Activated naive CD8-positive, alpha-beta T cell treated with anti-CD3 and anti-CD28 coated beads, Interleukin-2, amount 10 ng/mL, durations not matched to agents 7 days and 5 days (primary cell): ENCODE measurements at places on chromosomes 3 and 15. TPM values are rescaled to one million over a fixed set of nuclear protein-coding genes. Genes with fewer than 3 reads are reported as not detected.
A peak's percentile ranks its signal among the peaks of the same experiment; 100 is the strongest.

- no peak for DNase-seq
Observed at GRCh38 chr15:70412794-70413193, 315.1 kb upstream of the TLE3 start.

DNA sequence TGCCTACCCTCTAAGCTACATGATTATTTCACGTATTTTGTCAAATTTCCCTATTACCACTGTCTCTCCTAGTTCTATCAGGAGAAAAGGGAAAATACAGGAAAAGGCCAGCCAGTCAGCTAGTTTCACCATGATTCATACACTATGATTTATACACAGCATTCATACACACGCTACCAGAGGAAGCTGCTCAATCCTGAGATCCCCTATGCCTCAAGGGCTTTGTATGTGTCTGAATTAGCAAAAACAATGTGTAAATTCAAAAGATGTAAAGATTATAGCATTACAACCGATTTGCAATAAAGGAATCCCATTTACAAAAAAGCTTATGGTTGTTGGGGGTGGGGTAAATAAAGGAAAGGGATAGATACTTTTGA lies 3.1 kb upstream of the ACKR4 start:
- no peak for DNase-seq

The EHD4 gene
- 9.5 TPM for total RNA-seq

DNA sequence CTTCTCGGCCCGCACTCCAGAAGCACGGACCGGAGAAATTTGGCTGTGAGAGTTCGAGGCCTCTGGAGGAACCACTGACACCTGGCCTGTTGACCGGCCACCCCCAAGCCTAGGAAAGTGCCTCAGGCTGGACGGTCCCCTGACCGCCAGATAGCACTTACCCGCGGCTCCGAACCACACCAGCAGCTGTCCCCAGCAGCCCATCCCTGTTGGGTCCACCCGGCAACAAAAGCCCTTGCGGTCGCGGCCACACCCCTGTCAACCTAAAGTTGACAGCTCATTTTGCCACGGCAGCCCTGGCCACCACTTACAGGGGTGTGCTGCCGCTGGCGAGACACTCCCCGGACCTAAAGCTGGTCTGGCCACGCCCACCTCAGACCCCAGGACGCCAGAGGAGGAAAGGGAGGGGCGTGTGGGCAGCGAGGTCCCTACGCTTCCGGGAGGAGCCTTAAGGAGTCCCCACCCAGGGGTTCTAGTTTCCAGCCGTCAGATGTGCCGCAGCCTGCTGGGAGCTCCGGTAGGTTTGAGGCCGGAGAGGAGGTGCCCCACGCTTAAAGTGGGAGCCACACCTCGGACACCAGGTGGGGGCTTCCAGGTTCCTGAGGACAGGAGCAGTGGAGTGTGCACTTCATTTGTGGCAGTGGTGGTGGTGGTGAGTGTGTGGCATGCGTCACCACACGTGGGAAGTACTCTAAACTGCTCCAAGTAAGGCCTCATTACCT lies at the start of gene LTK:
Gene LTK, minus strand, starts transcription at position 322 of the 722 bp plus-strand sequence. Its CDS starts 118 bp downstream, at position 204.
- peak; percentile 47 for DNase-seq

DNA sequence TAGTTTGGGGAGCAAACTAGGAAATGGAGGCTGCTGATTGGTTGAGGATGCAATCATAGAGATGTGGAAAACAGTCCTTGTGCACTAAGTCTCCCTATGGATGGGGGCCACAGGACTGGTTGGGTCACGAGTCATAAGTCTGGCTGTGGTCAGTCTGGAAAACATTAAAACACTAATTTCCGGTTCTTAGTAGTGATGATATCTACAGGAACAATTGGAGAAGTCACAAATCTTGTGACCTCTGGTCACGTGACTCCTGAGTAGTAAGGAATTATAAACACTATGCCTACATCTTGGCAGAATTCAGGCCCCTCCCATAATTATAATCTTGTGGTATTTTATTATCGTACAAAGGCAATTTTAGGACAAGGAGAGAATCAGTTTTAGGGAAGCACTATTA lies 317.3 kb upstream of the ARPP21 start:
- no peak for DNase-seq

The NLGN1 gene
- not detected for total RNA-seq

DNA sequence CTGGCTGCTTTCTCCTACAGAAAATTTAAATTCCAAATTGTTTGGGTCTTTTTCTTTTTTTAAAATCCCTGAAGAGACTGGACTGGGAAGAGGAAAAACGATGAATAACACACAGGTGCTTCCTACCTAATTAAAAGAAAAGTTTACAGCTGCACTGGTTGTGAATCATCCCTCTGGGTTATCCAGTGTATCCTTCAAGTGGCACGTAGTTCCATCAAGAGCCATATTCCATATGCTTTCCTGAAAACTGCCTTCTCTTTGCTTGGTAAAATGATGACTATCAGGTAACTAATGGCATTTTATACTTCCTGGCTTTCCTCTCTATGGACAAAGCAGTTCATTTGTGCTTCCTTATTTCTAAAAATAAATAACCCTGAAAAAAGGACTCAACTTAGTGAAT lies 123.2 kb downstream of the MAGI1 start:
- DNase-seq, result no peak

DNA sequence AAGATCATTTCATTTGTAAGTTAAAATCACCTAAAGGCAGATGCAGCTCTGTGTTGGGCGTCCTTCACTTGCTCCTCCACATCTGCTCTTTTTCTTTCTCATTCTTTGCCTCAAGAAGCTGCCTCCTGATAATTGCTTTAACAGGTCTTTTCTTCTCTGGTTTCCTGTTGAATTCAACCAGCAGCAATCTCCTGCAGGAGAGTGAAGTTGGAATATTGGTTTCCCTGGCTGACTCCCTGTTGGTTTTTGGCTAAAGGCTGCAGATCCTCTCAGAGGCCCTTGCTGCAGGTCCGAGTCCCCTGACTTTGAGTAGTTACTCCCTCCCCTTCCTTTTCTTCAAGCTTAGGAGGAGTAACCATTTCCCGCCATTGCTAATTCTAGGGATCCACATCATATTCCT lies 4.2 kb downstream of the TP63 start:
- DNase-seq, result no peak

The ACTC1 gene
- total RNA-seq, result not detected

- no peak for DNase-seq
Observed at GRCh38 chr3:25831578-25831977, 41.7 kb downstream of the OXSM start.

DNA sequence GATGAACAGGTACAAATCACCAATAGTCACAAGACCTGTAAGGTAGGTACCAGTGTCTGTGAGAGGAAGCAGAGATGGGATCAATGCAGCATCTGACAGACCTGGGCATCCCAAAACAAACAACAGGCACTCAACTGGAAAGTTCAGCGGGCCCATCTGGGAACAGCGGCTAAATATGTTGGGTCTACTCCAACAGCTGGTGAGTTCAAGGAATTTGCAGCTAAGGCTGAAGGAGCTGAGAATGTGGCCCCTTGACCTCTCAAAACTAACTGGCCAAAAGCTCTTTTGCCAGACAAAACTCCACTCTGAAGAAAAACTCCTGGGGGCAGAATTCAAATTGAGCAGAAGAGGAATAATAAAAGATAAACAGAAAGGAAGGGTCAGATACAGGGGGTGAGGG lies 24.4 kb downstream of the AVEN start:
- DNase-seq, result no peak

GRCh38 chr3:141403576-141403975 lies 35.3 kb downstream of the ZBTB38 start:
- no peak for DNase-seq

DNA sequence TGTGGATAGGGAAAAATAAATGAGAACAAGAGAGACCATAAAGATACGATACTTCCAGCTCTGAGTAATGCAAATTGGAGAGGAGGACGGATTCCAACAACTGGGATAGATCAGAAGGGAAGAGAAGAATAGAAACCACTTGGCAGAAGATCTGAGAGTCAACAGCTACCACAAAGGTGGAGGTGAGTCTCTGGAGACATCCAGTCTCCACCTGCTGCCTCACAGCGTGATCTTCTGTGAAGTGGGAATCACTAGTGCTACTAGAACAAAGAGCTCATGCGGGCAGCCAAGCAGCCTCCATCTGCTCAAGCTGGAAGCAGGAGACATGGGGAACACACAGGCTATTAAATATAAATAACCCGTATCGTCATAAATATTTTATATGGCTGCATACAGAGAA lies 558.5 kb upstream of the CFAP20DC start:
- no peak for DNase-seq

The TRAT1 gene
- total RNA-seq, result 56.0 TPM

The AADACL2 gene
- total RNA-seq, result not detected

GRCh38 chr3:3084890-3085289 lies 25.3 kb downstream of the IL5RA start:
- no peak for DNase-seq

DNA sequence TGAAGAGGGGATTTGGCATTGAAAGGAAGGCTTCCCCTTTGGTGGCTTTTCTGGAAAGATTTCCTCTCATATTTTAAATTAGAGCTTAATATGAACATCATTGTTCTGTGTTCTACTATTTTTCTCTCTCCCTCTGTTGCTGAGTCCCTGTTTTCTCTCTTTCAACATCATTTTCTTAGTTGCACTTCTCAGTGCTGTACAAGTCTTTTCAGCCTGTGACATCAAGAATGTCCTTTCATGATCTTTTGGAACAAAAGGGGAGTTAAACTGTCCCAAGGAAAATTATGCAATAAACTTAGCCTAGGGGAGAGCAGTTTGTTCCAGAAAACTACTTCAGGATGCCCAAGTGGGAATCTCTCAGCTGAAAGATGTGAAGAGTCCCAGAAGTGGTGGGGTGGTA lies 325.1 kb downstream of the IL20RB start:
- DNase-seq, result no peak

DNA sequence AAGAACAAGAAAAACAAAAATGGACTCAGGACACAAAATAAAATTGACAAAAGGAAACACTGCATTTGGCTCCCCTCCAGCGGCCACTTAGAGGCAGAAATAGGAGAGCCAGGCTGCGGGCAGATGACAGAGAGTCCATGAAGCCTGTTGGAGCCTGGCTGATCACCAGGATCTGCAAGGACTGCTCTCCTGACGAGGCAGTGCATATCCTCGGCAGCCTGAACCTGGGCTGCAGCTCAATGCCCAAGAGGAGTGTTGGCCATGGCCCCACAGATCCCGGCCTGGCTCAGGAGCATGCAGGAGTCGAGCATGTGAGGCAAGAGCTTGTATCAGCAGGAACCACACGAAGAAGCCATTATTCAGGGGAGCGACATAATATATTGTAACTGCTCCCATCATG lies 199.8 kb downstream of the STT3B start:
- no peak for DNase-seq

- no peak for DNase-seq
Observed at GRCh38 chr15:38684440-38685010, 119.9 kb upstream of the RASGRP1 start.

DNA sequence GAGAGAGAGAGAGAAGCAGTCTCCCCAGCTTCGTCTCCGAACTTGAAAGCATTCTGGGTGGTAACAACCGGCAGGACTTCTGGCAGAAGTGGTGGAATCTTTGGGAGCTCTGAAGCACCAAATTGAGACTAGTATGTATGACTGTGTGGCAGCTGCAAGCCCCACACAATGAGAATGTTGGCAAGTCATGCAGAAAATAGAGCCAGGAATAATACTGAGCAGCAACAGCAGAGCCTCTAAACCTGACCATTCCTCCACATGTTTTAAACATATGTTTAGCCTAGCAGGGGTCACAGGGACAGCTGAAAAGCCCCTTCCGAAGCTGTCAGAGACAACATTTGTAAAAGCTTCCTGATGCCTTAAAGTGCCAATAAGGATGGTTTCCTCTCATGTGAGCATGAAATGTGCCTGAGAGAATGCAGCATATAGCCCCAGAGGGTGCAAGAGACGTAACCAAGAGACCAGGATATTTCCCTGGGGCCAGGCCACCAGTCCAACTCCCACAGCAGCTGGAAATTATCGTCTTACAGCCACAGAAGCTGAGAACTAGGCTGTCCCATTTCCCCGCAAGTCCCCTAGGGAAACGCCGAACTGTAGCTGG lies 178.6 kb upstream of the CCDC54 start:
- DNase-seq, result no peak

The GHSR gene
- total RNA-seq, result not detected

DNA sequence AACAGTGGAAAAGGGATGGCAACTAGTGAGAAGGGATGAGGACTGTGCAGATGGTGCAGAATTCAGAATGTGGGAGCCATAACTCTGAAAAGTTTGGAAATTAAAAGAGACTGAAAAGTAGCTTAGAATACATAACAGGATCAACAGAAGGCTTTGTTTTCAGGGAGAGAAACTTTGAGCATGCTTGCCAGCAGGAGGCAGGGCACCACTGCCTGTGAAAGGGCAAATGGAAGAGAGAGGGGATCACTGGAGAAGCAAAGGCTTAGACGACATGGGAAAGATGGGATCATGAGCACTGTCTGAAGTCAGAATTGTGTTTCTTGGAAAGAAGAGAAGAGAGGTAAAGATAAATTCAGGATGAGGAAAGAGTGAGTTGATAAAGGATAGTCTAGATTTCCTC lies 99.6 kb downstream of the ABI3BP start:
- DNase-seq, result no peak

GRCh38 chr15:38486936-38487335 lies 33.0 kb downstream of the FAM98B start:
- no peak for DNase-seq

DNA sequence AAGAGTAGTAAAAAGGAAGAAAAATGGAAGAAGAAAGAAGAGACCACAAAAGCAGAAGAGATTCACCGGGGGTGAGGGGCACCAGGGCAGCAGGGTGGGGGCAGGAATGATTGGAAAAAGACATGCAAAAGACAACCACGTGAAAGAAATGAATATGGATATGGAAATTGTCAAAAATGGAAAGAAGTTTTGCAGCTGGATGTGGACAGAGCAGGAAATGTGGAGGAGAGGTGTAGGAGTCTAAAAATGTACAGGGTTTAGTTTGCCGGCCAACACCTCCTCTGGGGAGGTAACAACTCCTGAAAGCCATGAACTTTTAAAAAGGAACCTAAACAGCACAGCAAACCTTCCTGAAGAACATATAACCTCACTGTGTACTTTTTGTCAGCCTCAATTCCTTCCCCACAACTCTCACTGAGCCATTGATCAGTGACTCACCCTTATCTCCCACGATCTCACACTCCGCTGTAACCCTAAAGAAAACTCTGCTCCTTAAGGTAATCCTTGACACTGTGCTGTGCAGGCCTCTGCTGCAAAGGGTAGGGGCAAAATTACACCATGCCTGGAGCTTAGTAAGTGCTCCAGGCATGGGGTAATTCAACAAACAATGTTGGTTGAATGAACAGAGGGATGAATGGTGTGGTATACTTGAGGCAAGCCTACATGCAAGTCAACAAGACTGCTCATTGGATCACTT lies 100.2 kb upstream of the BOC start:
- DNase-seq, result no peak

The RPL39L gene
- total RNA-seq, result 18.8 TPM

GRCh38 chr3:134642445-134643149 lies 8.2 kb downstream of the KY start:
- no peak for DNase-seq
